ENCODE measurements at places on chromosomes 6 and 20.

DNA sequence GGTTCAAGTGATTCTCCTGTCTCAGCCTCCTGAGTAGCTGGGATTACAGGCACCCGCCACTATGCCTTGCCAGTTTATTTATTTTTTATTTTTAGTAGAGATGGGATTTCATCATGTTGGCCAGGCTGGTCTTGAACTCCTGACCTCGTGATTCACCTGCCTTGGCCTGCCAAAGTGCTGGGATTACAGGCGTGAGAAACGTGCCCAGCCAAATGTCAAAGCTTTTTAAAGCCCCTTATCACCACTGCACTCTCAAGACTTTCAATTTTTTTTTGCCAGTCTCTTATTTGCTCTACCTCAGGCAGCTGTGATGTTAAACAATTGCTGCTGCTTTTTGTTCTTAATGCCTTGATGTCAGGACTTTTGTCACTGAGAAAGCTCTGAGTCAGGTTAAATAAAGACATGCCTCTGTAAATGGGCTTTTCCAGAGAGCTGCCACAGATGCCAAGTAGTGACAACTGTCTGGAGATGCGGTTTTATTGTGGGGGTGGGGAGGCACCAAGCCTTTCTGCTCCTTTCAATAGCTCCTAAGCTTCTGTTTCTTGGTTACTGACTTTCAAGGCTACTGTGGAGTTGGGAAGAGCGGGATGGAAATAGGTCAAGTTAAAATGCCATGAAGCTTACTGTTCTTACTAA lies 29.2 kb downstream of the RSPH3 start:
- no peak for DNase-seq

DNA sequence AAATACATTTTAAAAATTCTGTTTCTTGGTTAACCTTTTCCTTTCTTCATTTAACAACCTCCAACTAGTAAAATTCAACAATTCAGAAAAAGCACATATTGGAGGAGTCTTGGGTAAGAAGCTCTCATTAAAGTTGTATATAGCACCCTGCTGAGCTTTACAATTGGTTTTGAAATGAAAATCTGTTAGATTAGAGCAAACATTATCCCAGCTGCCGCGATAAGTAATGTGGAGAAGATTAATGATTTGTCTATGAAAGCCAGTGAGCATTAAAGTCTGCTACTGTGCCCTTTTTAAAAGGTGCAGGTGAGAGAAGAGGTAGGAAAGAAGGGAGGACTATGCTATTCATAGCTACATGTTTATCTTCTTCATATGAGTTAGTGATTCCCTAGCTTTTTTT lies 201.5 kb downstream of the ZFAND3 start:
- DNase-seq = no peak

GRCh38 chr20:60269573-60270162 lies 311.4 kb downstream of the CDH26 start:
- no peak for DNase-seq

- no peak for DNase-seq
Observed at GRCh38 chr20:1632178-1632577, 12.4 kb upstream of the SIRPB1 start.

- DNase-seq = no peak
Observed at GRCh38 chr20:23037017-23037481, 1.9 kb downstream of the SSTR4 start.

- DNase-seq = no peak
Observed at GRCh38 chr6:109449064-109449794, 6.3 kb downstream of the MICAL1 start.

DNA sequence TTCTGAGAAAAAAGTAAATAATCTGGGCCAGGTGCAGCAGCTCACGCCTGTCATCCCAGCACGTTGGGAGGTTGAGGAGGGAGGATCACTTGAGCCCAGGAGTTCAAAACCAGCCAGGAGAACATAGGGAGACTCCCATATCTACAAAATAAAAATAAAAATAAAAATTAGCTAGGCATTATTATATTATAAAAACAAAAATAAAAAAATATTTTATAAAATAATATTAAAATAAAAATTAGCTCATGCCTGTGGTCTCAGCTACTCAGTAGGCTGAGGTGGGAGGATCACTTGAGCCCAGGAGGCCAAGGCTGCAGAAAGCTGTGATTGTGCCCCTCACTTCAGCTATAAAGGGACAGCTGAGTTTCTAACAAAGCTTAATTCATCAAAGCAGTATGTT lies 362.9 kb downstream of the SMOC2 start:
- DNase-seq = no peak

GRCh38 chr6:150711584-150712504 lies 112.2 kb downstream of the PLEKHG1 start:
- DNase-seq = no peak

DNA sequence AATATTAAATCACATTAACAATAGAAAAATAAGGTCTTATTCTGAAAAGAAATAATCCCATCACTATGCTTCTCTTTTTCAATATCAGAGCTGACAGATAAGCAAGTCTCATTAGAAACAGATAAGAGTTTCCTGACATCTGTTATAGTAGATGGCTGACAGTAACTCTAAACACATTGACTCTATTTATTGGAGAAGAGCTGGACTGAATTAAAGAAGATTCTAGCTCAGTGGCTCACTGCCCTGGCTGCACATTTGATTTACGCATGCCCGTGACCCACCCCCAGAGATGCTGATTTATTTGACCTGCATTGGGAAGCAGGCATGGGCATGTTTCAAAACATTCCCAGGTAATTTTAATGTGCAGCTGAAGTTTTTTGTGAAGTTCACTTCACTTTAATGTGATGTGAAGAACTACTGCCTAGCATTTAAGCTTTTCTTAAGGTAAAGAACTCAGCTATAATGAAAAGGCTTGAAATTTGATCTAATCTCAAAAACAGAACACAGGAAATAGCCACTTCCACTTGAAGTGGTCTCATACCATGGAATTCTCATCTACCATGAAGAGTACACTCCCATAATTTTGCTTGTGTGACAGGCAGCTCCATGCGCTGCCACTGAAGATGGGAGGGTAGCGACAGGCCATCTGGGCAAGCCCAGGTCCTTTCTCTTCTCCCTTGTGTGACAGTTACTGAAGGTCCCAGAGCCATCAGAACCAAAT lies 162.3 kb downstream of the TPBG start:
- DNase-seq = no peak

DNA sequence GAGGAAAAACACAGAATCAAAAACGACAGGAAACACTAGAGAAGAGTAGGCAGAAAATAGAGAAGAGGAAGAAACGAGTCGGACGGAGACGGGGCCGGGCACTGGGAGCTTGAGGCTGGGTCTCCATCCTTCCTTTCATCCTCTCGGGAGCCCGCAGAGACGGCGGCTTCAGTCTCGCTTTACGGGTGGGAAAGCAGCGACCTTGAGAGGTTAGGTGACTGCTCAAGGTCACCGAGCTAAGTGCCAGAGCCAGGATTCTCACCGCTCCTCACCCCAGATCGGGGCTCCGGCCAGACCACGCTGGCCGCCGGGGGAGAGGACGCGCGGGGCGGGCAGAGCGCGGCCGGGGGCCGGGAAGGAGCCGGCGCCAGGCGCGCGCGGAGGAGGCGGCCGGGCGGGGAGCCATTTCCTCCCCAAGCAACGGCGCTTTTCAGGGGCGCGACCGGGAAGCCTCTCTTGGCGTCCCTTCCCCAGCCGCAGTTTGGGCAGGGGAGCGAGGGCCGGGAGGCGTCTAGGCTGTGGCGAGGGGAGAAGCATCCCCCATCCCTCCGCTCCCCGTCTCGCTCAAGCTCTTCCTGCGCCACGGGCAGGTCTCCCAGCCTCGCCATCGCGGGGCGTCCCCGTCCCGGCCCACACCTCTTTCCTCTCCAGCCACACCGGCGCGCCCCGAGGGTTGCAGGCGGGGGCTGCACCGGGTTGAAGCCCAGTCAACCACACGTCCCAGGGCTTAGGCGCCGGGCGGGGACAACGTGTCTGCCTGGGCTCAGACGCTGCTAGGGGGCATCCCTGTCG lies 24.1 kb upstream of the MAP3K7 start:
- peak; percentile 38 for DNase-seq

DNA sequence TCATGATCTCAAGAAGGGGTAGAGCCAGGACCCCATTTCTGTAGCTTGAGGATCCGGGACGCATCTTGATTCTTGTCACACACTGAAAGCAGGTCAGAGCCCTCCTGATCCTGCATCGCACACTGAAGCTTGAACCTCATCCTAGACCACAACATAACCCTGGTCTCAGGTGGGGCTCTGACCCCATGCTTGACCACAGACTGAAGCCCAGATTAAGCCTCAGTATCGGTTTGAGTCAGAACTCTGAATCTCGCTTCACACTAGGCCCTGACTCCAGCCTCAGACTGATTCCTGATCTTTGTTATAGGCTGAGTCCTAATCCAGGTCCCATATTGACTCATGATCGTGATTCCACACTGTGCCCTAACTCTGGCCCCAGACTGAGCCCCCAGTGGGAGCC lies 8.5 kb upstream of the RSPO4 start:
- no peak for DNase-seq

DNA sequence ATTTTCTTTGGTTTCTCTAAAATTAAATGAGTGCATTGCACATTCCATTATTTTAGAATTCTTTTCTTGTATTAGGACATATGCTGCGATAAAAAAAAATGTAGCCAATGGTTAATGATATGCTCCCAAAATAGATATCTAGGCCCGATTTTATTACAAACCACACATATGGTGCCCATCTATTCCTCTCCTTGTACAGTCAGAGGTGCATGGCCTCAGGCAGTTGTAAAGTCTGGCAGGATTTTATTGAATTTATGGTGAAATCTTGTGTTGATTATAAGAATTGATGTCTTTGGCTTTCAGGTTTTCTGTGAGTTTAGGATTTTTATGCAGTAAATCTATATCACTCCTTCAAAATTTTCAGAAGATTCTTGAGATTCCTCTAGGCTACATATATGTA lies 192.2 kb downstream of the RFPL4B start:
- no peak for DNase-seq

DNA sequence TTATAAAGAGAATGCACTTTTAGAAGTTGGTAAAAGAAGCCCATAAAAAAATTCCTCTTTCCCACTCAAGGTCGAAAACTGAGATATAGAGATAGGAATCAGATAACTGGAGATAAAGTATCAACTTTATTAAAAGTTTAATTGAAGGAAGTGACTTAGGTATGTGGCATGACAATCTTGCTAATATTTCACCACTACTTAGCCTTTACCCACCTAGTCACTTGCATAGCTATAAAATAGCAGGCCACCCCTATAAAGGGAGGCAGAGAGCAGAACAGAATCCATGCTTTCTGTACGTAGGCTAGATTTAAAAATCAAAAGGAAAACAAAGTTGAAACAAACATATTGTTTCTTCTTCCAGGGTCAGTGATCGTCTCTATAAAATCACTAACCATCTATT lies 13.2 kb upstream of the TBC1D32 start:
- no peak for DNase-seq

- no peak for DNase-seq
Observed at GRCh38 chr6:113560908-113561307, 296.2 kb upstream of the MARCKS start.

DNA sequence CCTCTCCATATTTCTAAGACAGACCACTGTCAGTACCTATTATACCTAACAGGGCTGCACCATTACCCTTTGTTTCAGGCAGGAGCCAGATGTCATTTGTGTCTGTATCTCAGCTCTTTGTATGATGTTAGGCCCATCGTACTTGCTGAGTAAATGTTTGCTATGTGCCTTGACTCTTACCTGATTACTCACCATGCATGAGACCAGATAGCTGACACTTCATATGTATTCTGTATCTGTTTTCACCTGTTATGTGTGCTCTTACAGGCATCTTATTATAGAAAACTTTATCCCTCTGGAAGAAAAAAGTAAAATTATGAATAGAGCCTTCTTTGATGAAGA lies 31.7 kb upstream of the ASXL1 start:
- DNase-seq = peak; percentile 66

DNA sequence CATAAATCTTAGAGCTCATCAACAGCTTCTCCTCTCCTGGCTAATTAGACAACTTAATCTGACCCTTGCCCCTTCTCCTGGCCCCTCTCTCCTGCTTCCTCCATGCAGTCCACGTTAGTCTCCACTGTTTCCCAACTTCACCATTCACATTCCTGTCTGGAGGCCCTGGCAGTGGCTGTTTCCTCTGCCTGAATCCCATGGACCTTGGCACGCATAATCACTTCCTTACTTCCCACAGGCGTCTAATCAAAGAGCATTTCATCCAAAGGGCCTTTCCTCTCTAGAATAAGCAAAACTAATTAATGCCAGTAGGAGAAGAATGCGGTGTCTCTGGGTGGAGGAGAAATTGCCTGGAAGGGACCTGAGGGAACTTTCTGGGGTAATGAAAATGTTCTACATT lies 16.4 kb upstream of the XRN2 start:
- no peak for DNase-seq

GRCh38 chr6:44127186-44128019 lies at the start of the genes MRPL14 and TMEM63B:
MRPL14 (minus strand) TSS chr6:44127452; CDS start chr6:44116611, 10,841 bp downstream.
TMEM63B (plus strand) TSS chr6:44127554; CDS start chr6:44134585, 7,031 bp downstream.
- DNase-seq = peak; percentile 97

- no peak for DNase-seq
Observed at GRCh38 chr6:31610968-31611367, 4.1 kb upstream of the AIF1 start.

DNA sequence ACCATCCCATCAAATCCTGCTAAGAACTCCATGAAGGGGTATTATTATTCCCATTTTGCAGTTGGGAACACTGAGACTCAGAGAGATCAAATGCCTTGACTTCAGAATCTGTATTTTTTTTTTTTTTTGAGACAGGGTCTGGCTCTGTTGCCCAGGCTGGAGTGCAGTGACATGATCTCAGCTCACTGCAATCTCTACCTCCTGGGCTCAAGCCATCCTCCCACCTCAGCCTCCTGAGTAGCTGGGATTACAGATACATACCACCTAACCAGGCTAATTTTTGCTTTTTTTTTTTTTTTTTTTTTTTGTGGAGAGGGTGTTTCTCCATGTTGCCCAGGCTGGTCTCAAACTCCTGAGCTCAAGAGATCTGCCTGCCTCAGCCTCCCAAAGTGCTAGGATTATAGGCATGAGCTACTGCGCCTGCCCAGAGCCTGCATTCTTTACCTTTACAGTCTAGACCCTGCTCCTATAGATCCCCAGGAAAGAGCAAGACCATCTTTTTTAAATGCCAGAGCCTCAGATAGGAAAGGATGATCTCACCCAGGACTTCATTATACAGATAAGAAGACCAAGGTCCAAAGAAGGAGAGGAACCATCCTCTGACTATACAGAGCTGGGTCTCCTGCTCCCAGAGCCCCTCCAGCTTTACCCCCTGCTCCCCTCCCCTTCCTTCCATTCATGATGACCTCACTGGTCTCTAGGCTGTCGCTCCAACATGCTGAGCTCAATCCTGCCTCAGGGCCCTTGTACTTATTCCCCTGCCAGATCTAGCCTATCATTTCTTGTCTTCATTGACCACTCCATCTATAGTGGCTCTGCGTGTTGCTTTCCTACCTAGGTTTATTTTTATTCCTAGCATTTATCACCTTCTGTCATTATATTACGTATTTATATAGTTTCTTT lies 138.6 kb downstream of the CEBPB start:
- no peak for DNase-seq

- DNase-seq = no peak
Observed at GRCh38 chr20:23198815-23199214, 112.7 kb upstream of the CD93 start.

GRCh38 chr20:47351643-47352331 lies 4.7 kb downstream of the ZMYND8 start:
- no peak for DNase-seq

GRCh38 chr6:75852721-75853120 lies 103.7 kb downstream of the MYO6 start:
- DNase-seq = peak; percentile 16

GRCh38 chr6:27872642-27873020 lies 39.6 kb downstream of the OR2B2 start:
- no peak for DNase-seq
